ENCODE measurements at places on chromosomes 6 and 20. TPM values are rescaled to one million over a fixed set of nuclear protein-coding genes. Genes with fewer than 3 reads are reported as not detected.

Gene HUS1B
- 3.2 TPM for total RNA-seq

Gene SUN5
- not detected for total RNA-seq

Gene HCRTR2
- not detected for total RNA-seq

Gene KCNS1
- total RNA-seq, result not detected

- no peak for DNase-seq
These were observed 208.4 kb downstream of the MYLK4 start for GRCh38 chr6:2542101-2542857.

- no peak for DNase-seq
These were observed 139.2 kb upstream of the SASH1 start for GRCh38 chr6:148203281-148203925.

DNA sequence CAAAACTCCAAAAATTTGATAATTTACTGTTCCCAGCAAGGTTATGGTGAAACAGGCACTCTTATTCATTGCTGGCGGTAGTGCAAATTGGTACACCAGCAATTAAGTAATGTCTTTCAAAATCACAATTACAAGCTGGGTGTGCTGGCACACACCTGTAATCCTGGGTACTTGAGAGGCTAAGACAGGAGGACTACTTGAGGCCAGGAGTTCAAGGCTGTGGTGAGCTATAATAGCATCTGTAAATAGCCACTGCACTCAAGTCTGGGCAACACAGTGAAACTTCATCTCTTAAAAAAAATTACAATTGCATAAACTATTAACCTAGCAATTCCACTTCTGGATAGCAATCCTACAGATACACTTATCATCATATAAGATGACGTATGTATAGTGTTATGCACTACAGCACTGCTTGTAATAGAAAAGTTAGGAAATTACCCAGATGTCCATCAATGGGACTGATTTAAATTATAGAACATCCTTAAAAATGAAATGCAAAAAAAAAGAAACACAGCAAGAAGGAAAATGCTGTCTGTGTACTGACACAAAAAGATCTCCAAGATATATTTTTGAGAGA, 31.4 kb downstream of the NCOA6 start:
- DNase-seq, result no peak

DNA sequence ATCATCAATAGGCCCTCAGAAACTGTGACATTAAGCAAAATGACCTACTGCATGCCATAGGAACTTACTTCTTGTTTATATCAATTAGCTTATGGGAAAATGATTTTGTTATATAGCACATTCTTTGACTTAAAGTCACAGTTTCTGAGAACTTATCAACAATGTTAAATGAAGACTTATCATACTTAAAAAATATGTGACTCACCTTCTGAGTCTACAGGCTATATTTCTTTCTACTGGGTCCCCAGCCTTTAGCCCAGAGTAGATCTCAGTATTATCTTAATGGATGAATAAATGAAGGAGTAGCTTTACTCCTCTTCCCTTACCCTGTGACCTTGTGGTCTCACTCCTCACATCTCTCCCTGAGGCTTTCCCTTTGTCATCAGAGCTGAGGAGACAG, 180.2 kb downstream of the MAFB start:
- no peak for DNase-seq

GRCh38 chr6:170274713-170275560, 15.9 kb downstream of the DLL1 start:
- DNase-seq, result no peak
